A172 (cell line): ENCODE measurements at places on chromosomes 1 and 21.

GRCh38 chr1:202145068-202145743 is 669 bp upstream of the ARL8A start:
- no peak for DNase-seq

- no peak for DNase-seq
These were observed 72.4 kb downstream of the KCNJ15 start for GRCh38 chr21:38329162-38329561.

DNA sequence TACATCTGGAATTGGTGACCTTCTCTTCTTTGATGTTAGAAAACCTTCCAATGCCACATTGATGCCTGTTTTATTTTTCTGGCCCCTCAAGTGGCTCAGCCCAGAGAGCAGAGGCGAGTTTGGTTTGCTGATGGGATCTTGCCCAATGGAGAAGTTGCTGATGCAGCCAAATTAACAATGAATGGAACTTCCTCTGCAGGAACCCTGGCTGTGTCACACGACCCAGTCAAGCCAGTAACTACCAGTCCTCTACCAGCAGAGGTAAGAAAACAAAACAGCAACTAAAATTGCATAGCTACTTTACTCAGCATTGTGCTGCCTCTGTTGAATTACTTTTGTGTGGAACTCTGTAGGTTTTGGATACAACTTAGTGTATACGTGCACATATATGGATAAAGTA is 97.6 kb downstream of the CC2D1B start:
- DNase-seq = no peak

GRCh38 chr21:45499970-45500577 is 42.2 kb downstream of the SLC19A1 start:
- no peak for DNase-seq

DNA sequence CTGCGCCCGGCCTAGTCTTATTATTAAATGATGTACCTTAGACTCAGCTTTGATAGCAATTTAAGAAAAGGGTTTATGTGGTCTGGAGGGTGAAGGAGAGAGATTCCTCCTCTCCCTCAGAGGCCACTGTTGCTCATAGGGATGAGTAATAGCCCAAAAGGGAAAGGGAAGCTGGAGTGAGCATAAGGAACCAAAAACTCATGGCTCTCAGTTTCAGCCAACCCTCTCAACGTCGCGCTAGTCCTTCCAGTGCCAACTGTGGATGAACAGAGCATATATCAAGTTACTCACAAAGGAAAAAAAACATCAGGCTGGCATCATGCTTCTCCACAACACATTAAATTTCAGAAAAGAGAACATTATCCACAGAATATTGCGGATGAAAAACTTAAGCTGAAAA is 8.3 kb upstream of the GPR89B start:
- DNase-seq = no peak

DNA sequence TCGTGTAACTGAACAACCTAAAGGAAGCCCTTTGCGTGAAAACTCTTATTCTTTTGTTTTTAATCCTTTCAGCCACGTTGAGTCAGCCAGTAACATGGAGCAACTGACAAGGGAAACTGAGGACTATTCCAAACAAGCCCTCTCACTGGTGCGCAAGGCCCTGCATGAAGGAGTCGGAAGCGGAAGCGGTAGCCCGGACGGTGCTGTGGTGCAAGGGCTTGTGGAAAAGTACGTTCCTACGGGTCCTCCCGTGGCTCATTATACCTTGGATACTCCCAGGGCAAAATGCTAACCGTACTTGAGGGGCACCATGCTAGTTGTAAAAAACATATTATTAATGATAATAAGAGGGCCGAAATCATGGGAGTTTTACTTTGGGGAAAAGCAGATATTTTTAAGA is 49.4 kb downstream of the LAMC2 start:
- no peak for DNase-seq

DNA sequence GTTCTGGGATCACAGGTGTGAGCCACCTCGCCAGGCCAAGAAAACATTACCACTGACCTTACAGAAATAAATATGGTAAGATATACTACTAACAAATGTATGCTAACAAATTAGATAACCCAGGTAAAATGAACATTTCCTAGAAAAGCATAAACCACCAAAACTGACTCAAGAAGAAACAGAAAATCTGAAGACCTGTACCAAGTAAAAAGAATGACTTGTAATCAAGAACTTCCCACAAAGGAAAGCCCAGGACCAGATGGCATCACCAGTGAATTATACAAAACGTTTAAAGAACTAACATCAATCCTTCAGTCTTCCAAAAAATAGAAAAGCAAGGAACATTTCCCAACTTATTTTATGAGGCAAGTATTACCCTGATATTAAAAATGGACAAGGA is 29.3 kb downstream of the USP24 start:
- DNase-seq = no peak

GRCh38 chr1:76491737-76492136 is 375.5 kb upstream of the ST6GALNAC5 start:
- no peak for DNase-seq

DNA sequence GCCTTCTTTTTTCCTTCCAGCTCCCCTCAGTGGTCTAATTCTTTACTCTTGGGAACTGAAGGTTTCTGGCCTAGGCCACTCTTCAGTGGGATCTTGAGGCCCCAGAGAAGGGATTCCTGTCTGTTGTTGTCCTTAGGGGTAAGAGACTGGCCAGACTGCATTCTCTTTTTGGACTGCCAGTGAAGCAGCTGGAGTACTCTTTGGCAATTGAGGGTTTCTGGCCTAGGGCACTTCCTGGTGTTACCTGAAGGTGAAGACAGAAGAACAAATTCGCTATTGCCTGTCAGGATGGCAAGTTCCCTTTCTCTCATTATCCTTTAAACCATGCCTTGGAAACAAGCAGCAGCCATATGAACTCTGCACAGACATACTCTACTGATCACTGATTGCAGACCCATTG is 286.6 kb upstream of the ZP4 start:
- no peak for DNase-seq

GRCh38 chr1:75099581-75099980 is 34.6 kb upstream of the LHX8 start:
- DNase-seq = no peak

DNA sequence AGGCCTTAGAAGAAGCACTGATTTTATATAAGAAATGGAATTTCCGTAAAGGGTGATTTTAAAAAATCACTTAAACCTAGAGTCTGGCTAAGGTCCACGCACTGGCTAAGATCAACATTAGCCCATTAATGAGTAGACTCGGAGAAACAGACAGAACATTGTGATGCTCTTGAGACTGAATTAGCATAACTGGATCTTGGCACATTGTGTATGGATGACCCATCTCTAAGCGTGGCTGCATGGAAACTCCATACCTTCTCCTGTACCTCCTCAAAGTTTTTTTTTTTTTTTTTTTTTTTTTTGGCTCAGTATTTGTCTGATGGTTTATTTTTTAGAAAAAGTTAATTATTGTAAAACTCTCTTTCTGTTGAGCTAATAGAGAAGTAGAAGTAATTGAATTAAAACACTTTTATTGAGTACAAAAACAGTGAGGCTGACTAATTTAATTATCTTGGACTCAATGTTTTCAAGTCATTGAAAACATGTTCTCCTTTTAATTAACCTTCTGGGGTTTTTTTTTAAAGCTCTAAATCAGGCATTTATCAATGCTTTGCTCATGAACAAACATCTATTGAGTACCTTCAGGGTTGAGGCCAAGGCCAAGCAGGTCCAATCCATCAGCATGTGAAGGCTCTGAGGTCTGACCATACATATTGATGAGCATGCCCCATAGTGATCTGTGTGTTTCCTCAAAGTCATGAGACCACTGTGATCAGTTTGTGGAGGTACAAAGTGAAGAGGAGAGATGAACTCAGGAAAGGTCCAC is 74.0 kb downstream of the TLR5 start:
- no peak for DNase-seq

GRCh38 chr1:66282343-66282852 is 251.6 kb upstream of the SGIP1 start:
- peak; percentile 56 for DNase-seq

DNA sequence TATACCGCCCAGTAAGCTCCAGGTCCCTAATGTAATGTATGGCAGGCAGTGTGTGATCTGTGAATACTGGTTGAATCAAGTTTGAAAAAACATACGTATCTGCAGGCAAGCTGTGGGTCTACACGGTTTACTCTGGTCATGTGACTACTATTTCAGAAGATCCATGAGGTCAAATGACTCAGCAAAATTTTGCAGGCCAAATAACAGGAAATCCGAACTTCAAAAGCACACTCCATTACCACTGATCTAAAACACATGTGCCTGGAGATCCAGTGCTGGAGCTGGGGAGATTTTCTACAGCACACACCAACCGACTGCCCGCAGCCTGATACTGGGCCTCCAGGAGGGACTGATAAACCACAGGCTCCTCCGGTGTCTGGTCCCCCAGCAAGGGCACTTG is 64.5 kb upstream of the SLC44A3 start:
- DNase-seq = no peak

GRCh38 chr1:94524531-94524930 is 17.0 kb downstream of the F3 start:
- no peak for DNase-seq

GRCh38 chr1:50328552-50328951 is 94.7 kb downstream of the DMRTA2 start:
- no peak for DNase-seq

- DNase-seq = no peak
These were observed 2.0 kb upstream of the PERM1 start for GRCh38 chr1:983798-984475.

GRCh38 chr1:7290971-7291970 is 479.8 kb upstream of the VAMP3 start:
- peak; percentile 30 for DNase-seq

GRCh38 chr21:17467392-17467791 is 45.5 kb upstream of the CXADR start:
- no peak for DNase-seq

GRCh38 chr1:3021233-3021671 is at the start of gene ACTRT2:
Gene ACTRT2, plus strand, starts transcription at chr1:3021467. Its CDS starts 220 bp downstream, at chr1:3021687.
- no peak for DNase-seq

DNA sequence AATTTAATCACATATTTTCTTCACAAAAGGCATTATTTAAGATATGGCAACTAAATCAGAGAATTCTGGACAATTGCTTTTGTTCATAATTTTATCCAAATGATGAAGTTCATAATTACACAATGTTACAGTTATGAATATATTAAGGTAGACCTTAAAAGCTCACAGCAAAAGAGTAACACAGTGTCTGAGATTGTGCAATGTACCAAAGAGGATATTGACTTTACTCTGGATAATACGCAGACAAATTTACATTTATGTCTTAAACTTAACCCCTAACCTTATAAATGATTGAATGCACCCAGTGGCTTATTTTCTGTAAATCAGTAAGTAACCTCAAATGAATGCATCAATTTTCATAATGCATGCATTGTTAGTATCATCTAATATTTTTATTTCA is 216.2 kb upstream of the SAMSN1 start:
- no peak for DNase-seq

- DNase-seq = peak; percentile 99
These were observed 17.1 kb downstream of the ZP4 start for GRCh38 chr1:237873487-237874211.
